ENCODE measurements at places on chromosomes 12 and 14.

GRCh38 chr14:104666981-104667380 lies 22.4 kb upstream of the INF2 start:
- no peak for DNase-seq

DNA sequence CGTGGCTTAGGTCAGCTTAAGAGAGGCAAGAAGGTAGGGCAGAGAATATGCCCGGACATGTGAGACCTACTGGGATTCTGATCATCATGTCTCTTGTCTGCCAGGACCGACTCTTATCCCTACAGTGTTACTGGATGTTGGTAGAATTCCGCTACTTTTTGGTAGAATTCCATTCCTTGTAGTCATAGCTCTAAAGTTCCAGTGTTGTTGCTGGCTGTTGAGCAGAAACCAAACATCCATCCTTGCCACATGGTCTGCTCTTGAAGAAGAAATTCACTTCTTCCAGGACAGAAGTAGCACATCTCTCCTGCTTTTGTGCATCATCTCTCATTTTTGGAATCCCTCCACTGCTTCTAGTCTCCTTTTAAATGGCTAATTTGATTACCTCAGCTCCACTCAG lies 453.7 kb downstream of the RPL10L start:
- no peak for DNase-seq

DNA sequence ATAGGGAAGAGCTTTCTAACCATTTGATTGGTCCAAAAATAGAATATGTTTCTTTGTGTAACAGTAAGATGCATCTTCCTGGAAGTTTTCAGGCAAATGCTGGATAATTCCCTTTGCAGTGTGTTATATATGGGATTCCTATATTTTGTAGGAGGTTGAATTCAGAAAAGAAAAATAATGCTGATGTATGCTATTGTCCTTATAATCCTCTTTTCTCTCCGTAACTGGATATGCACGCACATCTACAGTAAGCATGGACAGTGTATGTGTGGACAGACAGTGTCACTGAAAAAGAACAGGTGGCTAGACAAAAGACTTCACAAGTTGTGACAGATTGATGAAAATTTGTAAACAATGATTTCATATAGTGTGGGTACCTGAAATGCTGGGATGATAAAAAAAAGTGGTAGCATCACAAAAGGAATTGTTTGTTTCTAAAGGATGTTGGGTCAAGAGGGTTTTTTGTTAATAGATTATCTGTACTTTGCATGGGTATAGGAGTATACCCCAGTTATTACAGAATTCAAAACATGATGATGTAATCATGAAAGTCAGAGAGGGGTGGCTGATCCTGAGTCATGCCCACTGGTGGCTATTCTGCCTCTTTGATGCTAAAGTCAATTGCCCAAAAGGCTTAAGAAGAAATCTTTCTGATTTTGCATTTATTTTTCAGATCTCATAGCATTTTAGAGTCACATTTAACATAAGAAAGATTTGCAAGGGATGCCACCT lies 160.7 kb upstream of the TMTC1 start:
- no peak for DNase-seq

DNA sequence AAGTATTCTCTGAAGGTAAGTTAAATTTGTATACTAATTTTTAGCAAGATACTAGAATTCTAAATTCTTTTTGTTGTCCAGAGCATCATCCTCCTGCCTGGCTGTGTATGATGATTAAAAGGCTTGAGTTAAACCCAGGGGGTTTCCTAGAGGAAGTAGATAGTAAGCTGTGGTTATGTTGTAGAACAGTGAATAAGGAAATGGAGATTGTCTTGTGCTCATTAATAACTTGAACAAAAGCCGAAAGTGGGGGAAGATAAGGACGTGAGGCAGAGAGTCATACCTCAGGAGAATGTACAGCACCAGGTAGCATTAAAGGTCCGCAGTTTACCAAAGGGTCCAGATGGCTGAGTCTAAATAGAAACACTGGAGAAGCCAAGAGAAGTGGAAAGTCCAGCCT lies 42.0 kb downstream of the CKB start:
- no peak for DNase-seq

DNA sequence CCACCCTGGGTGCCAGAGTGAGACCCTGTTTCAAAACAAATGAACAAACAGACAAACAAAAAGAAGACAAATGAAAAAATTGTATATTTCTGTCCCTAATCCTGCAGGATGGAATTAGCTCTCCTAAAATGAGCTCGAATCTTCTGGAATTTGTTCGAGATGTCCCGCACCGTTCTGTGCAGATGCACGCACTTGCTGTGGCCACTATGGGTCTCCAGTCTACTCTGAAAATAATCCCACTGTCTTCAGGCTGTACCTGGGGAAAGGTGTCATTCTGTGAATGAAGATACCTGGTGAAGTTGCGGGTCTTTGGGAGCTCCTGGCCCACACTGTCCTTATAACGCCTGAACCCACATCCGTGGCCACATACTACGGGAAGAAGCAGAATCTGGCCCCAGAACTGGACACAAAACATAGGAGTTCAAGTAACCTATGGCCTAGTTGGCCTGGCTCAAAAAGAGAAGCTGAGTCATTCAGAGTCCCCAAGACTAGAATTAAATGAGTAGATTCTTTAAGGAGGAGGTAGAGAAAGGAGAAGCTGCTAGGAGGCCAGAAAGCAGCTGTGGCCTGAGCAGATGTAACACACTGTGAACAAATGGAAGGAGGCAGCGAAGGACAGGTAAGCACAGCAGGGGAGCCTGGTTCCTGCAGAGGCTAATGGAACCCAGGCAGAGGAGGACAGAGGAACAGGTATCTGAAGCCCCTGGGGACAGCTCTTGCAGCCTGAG lies 108.6 kb downstream of the FOXN3 start:
- no peak for DNase-seq

GRCh38 chr14:52117111-52117832 lies 48.4 kb upstream of the NID2 start:
- no peak for DNase-seq

Measured in Caki2 (cell line).